Right ventricle myocardium superior (tissue), 1 donor: ENCODE measurements at places on chromosomes 6 and 20. TPM values are rescaled to one million over a fixed set of nuclear protein-coding genes. Genes with fewer than 3 reads are reported as not detected.
A peak's percentile ranks its signal among the peaks of the same experiment; 100 is the strongest.

GRCh38 chr6:87104667-87105066 is 9.8 kb upstream of the CGA start:
- no peak for DNase-seq

- no peak for DNase-seq
These were observed 18.9 kb upstream of the MOCS1 start for GRCh38 chr6:39953076-39953618.

DNA sequence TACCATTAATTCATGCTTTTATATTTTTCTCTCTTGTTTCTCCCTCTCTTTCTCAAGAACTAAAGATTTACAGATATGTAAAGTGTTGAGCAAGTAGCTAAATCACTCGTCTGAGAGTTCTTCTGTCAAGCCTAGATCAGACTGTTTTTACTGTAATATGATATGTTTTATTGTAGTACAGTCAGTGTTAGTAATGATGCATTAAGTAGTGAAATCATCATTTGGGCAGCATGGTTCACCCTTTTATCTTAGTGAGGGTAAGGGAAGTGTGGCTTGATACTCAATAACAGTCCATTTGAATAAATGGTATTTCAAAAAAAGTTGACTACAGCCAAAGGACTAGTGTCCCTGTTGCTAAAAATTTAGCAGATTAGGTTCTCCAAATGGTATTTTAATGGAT is 9.2 kb downstream of the CYB5R4 start:
- DNase-seq, result no peak

GRCh38 chr6:137224799-137225198 is 5.6 kb upstream of the IFNGR1 start:
- no peak for DNase-seq

DNA sequence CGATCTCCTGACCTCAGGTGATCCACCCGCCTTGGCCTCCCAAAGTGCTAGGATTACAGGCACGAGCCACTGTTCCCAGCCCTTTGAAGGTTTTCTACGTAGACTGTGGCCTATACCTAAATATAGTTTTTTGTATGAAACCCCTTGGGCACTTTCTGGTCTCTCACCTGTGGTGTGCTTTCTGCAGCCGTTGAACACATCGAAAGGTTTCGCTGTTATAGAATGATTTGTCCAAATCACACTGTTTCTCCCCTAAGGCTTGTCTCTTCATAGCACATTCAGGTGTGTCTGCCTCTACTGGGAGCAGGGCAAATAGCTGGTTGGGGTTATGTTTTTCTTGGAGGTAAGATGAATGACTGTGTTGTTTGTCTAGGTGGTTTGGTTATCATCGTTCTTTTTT is 597.9 kb downstream of the RNF144B start:
- no peak for DNase-seq

- DNase-seq, result no peak
These were observed 143.5 kb downstream of the FLRT3 start for GRCh38 chr20:14193885-14194284.

GRCh38 chr6:39128106-39128505 is 13.1 kb upstream of the SAYSD1 start:
- DNase-seq, result no peak

DNA sequence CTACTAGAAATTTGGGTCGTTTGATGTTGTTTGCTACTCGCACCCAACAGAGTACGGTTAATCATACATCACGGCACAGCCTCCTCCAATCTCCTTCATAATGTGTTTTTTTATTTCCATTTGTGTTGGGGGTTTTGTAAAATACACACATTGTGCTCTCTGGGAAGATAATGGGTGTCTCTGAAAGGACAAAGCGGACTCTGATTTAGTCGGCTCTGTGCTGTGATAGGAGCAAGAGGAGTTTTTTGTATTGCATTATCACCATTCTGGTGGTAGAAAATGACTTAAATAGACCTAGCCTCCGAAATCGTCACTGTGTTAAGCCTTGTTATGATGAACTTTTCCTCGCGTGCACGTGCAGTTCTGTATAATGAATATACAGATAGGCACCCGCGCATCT is 196.3 kb downstream of the CDH4 start:
- DNase-seq, result no peak

DNA sequence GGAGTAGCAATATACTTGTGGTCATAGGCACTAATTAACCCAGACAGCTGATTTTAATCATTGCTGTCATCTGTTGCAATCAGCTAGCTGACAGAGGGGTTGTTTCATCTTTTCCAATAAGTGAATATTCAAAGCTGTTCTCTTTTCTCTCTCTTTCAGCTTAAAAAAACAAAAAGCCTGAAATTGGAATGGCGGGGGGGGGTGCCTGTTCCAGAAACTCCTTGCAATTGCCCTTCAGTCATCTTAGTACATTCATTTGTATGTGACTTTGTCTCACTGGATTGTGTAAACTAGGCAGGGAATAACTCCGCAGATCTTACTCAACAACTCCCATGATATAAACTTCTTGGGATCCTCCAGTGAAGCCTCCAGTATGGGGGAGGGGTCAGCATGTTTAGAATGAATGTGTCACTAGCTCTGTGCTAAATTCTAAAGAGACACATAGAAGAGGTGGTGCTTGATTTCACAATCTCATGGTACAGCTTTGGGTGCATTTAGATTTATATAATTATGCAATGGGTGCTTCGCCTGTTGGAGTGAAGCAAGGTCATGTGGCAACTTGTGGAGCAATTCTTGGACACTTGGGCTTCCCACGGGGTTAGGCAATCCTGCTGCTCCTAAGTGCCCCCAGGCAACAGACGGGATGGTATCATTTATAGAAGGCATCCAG is 40.1 kb downstream of the SLC24A3 start:
- peak; percentile 46 for DNase-seq

- DNase-seq, result peak; percentile 42
These were observed 425.7 kb upstream of the ARID1B start for GRCh38 chr6:156351346-156351966.

DNA sequence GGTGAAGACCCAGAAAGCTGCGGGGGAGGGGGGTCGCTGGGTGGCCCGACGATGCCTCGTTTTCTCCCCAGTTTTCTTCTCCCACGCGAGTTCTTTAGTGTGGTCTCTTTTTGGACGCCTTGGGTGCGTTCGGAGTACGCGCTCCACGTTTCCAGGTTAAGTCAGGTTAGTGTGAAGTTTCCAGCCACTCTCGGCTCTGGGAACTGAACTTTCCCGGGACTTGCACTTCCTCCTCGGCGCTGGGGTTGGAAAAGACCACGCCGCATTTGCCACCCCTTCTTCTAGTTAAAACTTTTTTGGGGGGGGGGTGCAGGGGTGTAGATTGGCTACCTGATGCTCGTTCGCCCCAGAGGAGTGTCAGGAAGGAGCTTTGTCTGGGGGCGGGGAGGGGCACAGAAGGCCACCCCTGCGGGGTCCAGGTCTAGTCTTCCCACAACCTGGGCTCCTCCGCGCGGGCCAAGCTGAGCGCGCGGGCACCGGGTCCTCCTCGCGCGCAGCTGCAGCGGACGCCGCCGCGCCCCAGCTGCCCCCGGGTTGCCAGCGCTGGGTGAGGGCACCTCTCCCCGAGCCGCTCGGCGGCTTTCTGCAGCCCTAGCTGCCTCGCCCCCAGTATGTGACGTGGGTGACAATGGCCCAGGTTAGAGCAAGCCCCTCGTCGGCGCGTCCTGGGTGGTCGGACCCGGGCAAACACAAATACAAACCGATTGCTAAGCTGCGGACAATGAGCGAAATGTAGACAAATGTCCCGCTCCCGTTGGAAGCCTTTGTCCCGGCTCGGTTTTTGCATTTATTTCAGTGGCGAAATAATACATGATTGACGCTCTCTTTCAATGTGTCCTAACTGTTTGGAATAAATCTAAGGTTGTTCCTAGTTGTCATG is 1.7 kb upstream of the NKX2-2 start:
- DNase-seq, result no peak

DNA sequence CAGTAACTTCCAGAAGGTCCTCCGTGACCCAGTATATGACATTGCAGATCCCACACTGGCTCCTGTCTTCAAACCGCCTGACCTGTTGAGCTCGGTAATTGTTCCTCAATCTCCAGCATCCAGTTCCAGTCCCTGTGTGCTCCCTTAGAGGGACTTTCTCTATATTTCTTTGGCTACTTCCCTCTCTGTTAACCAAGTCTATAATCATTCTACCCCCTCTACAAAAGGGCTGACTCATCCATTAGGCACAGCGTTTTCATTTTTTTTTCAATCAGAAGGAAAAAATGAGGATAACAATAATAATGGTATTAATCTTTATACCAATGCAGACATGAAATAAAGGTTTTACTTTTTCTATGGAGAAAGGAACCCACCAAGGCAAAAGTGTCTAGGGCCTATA is 69.3 kb downstream of the FAM229B start:
- DNase-seq, result no peak

- DNase-seq, result no peak
These were observed 492.4 kb downstream of the RFPL4B start for GRCh38 chr6:112839525-112839961.

GRCh38 chr6:21612067-21612745 is 18.7 kb downstream of the SOX4 start:
- no peak for DNase-seq

DNA sequence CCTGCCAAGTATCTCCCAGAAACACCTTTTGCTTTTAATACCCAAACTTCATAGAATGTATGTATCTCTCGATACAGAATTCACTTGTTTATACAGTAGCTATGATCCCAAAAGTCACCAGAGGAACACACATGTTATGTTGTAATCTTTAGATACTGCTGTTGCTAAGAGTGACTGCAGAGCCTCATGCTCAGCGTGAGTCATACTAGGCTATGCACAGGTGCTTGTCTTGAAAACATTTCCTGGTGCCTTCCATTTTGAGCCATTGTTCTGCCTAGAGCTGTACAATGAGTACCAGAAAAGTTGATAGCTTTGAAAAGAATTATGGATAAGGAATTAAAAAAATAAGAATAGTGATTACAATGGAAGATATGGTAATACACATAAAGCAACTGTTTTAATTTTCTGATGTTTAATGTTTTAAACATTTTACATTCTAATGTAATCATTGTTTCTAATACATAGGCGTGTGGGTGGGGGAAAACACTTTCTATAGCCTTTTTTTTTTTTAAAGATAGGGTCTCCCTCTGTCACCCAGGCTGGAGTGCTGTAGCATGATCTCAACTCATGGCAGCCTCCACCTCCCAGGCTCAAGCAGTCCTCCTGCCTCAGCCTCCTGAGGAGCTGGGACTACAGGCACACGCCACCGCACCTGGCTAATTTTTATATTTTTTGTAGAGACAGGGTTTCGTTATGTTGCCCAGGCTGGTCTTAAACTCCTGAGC is 79.4 kb downstream of the CD24 start:
- no peak for DNase-seq

DNA sequence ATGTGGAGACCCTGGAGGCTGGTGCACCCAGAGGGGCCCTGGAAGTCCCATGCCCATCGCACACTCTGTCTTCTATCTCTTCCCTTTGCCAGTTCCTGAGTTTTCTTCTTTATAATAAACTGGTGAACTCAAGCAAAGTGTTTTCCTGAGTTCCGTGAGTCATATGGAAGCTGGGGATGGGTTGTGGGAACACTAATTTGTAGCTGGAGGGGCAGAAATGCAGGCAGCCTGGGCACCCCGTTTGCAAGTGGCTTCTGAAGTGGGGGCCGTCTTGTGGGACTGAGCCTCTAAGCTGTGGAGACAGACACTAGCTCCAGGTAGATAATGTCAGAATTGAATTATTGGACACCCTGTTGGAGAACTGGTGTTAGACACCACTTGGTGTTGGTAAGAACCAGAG is 3.2 kb upstream of the PPP1R3G start:
- no peak for DNase-seq

- DNase-seq, result no peak
These were observed 110.3 kb upstream of the BTN3A2 start for GRCh38 chr6:26254724-26255123.

GRCh38 chr6:117025310-117025709 is 148.3 kb downstream of the RFX6 start:
- no peak for DNase-seq

- no peak for DNase-seq
These were observed 17.0 kb downstream of the NFATC2 start for GRCh38 chr20:51525241-51526105.

- DNase-seq, result no peak
These were observed 1316.0 kb upstream of the GJE1 start for GRCh38 chr6:140816681-140817080.

DNA sequence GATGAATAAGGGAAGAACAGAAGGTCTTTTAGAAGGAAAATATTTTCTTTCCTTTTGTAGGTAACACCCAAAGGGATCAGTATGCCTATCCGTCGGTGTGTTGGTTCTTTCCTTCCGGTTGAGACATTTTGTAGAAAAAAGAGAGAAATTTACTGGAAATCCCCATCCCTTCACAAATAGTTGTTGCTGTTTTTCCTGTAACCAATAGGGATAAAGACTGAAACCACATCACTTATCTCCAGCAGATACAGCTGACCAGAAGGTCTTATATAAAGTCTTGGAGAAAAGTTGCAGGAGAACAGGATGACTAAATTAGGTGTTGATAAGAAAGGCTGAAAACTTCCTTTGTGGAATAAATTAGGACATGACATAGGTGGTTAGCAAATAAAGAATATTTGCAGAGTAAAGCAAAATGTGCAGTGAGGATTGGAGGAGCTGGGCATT is 14.8 kb upstream of the HLA-DRB1 start:
- DNase-seq, result no peak

DNA sequence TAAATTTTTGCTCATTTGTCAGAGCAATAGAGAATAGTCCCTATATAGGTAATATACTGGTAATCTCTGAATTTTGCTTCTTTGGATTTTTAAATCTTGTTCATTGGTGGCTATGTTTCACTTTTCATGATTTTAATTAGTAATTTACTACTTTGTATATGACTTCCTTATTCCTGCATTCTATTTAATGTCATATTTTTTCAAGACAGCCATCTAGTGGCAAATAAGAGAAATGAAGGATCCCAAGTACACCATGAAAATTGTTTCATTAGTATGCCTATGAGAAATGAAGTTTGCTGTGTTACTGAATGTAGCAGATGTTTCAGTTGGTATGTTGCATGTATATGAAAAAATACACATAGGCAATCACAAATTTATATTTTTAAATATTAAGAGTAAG is 82.4 kb downstream of the ZNF292 start:
- no peak for DNase-seq

The LY86 gene
- 0.89 TPM for total RNA-seq

The GLP1R gene
- total RNA-seq, result 6.5 TPM

The TSHZ2 gene
- 4.9 TPM for total RNA-seq

The CALHM4 gene
- total RNA-seq, result not detected

The ANKRD66 gene
- not detected for total RNA-seq

The UQCC2 gene
- total RNA-seq, result 208 TPM

The SASH1 gene
- 35.8 TPM for total RNA-seq

The GFOD1 gene
- 46.2 TPM for total RNA-seq

The HLA-DMB gene
- total RNA-seq, result 10.4 TPM

The DLL1 gene
- 18.6 TPM for total RNA-seq

The LPIN3 gene
- total RNA-seq, result 18.6 TPM

The TMEM181 gene
- total RNA-seq, result 8.8 TPM

The MAFB gene
- total RNA-seq, result 14.7 TPM

The OXT gene
- total RNA-seq, result not detected

The BFSP1 gene
- 0.73 TPM for total RNA-seq

The DEFB124 gene
- total RNA-seq, result not detected
